ENCODE measurements at places on chromosomes 3 and 15.

DNA sequence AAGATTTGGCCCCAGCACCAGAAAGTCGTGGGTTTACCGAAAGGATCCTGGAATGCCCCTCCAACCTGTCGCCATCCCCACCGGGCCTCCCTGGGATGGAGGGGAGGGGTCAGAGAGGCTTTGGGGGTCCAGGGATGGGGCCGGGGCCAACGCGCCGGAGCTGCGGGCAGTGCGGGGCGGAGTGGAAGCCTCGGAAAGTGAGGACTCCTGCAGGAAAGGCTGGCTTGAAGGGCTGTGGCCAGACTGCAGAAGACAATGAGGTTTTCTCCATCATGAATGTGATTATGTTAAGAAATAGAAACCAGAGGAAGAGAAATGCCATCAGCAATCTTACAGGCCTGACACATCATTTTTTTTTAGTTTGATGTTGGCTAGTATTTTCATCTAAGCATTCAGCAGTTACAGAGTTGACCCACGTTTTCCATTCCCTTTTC, 738 bp downstream of the YEATS2 start:
- DNase-seq: no peak

DNA sequence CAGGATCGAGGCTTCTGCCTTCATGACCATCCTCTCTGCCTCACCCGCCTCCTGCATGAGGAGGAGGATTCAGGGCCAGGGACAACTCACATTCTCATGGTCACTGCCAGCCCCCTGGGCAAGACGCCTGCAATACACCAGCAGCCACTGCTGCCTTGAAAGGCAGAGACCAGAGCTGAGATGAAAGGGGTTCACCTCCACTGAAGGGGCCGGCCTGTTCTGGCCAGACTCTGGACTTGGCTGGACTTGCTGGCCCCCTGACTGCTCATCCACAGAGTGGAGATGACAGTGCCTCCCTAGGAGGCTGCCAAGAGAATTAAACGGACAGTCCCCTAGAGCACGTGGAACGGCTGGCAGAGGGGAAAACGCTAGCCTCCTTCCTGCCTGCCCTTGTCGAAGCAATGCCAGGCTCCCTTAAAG, 35.2 kb downstream of the MGLL start:
- no peak for DNase-seq

GRCh38 chr3:30169487-30169886, 436.9 kb upstream of the TGFBR2 start:
- no peak for DNase-seq

- DNase-seq: no peak
These were observed 52.1 kb upstream of the TGFBR2 start for GRCh38 chr3:30554317-30554690.

DNA sequence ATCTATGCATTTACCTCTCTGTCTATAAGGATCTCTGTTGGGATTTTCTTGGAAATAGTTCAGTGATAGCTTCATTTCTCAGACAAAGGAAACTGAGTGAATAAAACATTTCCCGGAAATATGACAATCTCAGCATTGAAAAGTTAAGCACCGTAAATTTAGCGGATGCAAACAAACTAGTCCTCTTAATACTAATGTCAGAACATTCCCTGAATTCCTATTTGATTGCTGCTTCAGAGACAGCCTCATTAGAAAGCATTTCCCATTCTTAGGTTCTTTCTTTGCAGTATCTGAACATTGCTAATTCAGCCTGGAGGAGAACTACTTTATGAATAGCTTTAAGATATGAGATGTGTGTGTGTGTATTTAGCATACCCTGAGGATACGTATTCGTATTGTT, 101.3 kb downstream of the NR2F2 start:
- no peak for DNase-seq

DNA sequence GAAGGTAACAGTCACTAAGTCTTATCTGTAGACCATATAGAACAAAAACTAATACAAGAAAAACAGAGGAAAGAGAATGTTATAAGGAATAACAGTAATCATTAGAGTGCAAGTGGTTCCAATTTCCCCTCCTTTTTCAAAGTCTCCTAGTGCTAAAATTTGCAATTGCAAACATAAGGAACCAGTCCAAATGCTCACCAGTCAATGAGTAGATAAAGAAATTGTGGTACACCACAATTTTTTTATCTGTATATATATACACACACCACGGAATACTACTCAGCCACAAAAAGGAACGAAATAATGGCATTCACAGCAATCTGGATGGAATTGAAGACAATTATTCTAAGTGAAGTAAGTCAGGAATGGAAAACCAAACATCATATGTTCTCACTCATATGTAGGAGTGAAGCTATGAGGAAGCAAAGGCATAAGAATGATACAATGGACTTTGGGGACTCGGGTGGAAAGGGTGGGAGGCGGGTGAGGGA, 38.9 kb upstream of the RSL24D1 start:
- no peak for DNase-seq

DNA sequence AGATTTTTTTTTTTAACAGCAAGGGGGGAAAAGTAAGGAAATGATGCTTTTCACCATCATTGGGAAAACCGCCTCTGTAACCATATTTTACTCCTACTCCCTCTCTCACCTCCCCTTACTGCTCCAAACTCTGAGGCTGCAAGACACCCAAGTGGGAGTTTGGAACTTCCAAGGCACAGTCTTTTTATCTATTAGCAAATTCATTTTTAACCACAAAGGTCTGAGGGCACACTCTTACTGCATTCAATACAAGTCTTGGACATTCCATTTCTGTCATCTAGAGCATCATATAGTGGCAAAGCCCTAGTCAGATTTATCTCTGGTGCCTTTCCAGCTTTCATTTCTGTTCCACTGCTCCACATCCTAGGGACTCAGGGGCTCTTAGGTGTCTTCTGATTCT, 13.2 kb downstream of the FAM162A start:
- DNase-seq: no peak

DNA sequence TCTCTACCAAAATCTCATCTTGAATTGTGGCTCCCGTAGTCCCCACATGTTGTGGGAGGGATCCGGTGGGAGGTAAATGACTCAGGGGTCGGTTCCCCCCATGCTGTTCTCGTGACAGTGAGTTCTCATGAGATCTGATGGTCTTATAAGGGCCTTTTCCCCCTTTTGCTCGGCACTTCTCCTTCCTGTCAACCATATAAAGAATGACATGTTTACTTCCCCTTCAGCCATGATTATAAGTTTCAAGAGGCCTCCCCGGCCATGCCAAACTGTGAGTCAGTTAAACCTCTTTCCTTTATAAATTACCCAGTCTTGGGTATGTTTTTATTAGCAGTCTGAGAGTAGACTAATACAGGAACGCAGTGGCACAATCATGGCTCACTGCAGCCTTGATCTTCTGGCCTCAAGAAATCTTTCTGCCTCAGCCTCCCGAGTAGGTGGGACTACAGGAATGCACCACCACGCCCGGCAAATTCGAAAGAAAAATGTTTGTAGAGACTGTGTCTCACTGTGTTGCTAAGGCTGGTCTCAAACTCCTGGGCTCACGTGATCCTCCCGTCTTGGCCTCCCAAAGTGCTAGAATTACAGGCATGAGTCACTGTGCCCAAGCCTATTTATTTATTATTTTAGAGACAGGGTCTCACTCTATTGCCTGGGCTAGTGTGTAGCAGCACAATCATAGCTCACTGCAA, 101.0 kb downstream of the ATP10A start:
- no peak for DNase-seq

DNA sequence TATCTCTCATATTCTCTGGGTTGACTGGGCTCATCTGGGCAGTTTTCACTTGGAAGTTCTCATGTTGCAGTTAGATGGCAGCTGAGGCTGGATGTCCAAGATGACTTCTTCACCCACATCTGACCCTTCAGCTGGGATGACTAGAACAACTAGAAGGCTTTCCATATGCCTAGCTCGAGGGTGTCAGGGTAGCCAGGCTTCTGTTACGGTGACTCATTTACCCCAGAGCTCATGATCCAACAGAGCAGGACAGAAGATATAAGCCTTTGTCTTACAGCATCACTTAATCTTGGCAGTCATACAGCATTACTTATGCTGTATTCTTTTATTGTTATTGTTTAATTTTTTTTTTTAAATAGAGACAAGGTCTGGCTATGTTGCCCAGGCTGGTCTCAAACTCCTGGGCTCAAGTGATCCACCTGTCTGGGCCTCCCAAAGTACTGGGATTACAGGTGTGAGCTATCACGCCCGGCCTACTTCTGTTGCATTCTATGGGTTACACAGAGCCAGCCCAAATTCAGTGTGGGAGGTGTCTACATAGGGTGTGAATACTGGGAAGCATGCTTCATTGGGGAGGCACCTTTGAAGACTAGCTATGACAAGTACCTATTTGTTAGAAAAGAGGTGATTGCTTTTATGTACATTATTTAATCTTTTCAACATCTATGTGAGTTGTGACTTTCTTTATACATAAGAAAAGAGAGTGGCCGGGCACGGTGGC, 10.7 kb downstream of the HMCES start:
- no peak for DNase-seq

DNA sequence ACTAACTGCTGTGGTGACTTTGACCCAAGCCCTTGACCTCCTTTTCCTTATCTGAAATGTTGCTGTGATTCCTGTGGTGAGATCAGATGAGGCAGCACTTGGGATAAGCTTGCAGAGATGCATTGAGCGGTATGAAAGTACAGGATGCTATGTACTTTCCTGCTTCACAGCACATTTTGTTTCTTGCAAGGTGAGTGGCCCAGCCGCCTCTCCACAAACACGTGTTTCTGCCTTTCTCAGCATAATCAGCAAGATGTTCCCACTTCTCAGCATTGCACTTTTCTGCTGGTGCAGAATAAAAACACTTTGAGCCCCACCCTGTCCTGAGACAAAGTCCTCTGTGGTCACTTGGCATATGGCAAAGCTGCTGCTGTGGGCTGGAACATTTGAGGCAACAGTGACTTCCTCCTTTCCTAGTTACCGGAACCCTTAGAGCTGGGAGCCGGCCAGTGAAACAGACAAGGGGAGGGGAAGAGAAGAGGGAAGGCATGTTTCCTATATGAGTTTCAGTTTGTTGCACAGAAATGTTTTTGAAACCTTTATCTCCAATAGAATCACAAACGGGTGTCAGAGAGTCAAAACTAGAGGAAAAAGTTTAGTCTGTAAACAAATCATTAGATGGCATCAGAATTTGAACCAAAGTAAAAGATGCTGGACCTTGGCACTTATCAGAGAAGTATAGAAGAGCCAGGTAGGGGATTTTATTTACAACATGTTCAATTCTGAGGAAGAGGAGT, 5.0 kb downstream of the NUDT16 start:
- DNase-seq: no peak

- DNase-seq: no peak
These were observed 223.8 kb downstream of the KLF13 start for GRCh38 chr15:31550211-31550977.

DNA sequence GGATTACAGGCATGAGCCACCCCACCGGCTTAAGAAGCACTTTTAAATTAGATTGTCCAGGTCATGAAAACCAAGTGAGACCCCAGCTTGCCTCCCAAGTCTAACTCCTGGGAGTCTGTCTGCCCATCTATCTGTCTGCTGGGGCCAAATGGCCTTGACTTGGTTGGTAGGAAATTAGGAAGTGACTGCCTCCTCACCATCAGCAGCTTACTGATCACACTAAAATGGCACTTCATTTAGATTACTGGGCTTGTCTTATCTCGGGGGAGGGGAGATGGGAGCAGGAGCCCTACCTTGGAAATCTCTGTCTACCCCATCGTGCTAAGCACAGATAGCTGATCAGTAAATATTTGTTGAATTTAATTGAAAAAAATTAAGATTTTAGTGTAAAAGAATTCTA, 5.6 kb upstream of the LRRC2 start:
- DNase-seq: no peak

DNA sequence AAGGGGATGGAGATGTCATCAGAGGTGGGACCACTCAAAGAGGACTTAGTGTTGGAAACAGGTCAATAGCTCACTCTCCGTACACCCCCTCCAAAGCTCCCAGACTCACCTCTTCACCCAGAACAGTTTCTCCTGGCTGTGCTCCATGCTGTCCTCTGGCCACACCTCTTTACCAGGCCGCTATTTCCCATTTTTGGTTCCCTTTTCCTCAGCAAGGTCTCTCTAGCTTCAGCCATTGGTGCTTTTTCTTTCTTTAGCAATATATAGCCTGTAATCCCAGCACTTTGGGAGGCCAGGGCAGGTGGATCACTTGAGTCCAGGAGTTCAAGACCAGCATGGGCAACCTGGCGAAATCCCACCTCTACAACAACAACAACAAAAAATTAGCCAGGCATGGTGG, 123.6 kb upstream of the SMAD3 start:
- no peak for DNase-seq

- no peak for DNase-seq
These were observed 175.6 kb upstream of the RASGRP1 start for GRCh38 chr15:38740206-38740605.

- no peak for DNase-seq
These were observed 150.5 kb upstream of the LRRFIP2 start for GRCh38 chr3:37324850-37325321.

- no peak for DNase-seq
These were observed 725 bp downstream of the CHL1 start for GRCh38 chr3:197149-197827.

- DNase-seq: no peak
These were observed at the start of gene CNTN4 for GRCh38 chr3:2098398-2099027. Gene CNTN4 (plus strand): TSS chr3:2098866.

- no peak for DNase-seq
These were observed 78.4 kb upstream of the HERC1 start for GRCh38 chr15:63912061-63912615.

- peak; percentile 91 for DNase-seq
These were observed 78.9 kb upstream of the DPH6 start for GRCh38 chr15:35624881-35625280.

DNA sequence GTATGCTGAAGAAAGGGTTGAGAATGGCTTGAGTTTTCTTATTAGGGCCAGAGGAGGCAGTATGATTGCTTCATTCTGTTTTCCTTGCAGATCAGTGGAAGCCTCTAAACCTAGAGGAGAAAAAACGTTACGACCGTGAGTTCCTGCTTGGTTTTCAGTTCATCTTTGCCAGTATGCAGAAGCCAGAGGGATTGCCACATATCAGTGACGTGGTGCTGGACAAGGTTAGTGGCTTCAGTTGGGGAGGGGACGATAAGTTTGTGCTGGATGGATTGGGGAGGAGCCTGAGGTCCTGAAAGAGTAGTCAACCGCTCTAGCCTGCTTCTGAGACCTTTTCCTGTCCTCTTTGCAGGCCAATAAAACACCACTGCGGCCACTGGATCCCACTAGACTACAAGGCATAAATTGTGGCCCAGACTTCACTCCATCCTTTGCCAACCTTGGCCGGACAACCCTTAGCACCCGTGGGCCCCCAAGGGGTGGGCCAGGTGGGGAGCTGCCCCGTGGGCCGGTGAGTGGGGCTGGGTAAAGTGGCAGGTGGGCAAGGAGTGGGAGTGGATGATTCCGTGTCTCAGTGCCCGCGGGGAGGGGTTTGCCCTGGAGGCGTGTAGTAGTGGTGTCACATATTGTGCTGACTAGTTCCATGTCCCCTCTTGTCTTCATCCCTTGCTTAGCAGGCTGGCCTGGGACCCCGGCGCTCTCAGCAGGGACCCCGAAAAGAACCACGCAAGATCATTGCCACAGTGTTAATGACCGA, 8.5 kb downstream of the EIF4G1 start:
- DNase-seq: no peak

Data from skeletal muscle cell (primary cell).